ENCODE measurements at places on chromosomes 11 and 22.

DNA sequence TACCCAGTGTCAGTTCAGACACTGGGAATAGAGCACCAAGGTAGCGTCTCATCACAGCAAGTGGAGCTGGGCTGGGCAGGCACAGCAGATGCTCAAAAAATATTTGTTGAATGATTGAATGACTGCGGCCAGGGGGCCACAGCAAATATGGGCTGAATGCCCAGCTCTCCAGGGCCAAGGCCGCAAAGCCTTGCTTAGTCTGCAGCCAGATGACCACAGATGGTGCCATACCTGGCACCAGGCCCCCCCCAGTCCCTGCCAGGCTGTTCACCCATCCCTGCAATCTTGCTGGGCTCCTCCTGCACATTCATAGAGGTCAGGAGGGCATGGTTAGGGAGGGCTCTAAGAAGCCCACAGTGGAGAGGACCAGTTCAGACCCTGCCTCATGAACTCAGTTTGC is 32.9 kb downstream of the ZC3H7B start:
- no peak for DNase-seq
- no peaks in the 10 kb centered on the region for H3K27me3 ChIP-seq
- no peak overlapping the region for H3K27ac ChIP-seq
- peaks cover 50% of the 10 kb centered on the region for H3K36me3 ChIP-seq
- no peak overlapping the region for H3K4me3 ChIP-seq
- H3K4me1 ChIP-seq = no peaks in the 10 kb centered on the region

DNA sequence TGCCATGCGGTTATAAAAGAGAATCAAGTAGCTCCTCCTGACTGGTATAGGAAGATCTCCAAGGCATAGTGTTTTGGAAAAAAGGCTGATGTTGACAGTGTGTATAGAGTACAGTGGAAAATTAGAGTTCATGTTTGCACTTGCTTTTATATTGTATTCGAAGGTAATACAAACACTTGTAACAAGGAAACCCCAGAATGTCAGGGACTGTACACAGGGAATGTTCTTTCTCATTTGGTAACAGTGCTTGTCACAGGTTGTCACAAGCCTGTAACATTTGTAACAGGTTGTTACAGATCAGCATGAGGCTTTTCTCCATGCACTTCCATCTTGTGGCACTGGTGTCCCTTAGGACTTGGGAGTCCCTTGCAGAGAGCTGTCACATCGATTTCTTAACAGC is 64.0 kb downstream of the GRK3 start:
- H3K4me3 ChIP-seq = no peak overlapping the region
- H3K27me3 ChIP-seq = no peaks in the 10 kb centered on the region
- peaks cover 1% of the 10 kb centered on the region for H3K36me3 ChIP-seq
- DNase-seq = no peak
- H3K4me1 ChIP-seq = no peaks in the 10 kb centered on the region

DNA sequence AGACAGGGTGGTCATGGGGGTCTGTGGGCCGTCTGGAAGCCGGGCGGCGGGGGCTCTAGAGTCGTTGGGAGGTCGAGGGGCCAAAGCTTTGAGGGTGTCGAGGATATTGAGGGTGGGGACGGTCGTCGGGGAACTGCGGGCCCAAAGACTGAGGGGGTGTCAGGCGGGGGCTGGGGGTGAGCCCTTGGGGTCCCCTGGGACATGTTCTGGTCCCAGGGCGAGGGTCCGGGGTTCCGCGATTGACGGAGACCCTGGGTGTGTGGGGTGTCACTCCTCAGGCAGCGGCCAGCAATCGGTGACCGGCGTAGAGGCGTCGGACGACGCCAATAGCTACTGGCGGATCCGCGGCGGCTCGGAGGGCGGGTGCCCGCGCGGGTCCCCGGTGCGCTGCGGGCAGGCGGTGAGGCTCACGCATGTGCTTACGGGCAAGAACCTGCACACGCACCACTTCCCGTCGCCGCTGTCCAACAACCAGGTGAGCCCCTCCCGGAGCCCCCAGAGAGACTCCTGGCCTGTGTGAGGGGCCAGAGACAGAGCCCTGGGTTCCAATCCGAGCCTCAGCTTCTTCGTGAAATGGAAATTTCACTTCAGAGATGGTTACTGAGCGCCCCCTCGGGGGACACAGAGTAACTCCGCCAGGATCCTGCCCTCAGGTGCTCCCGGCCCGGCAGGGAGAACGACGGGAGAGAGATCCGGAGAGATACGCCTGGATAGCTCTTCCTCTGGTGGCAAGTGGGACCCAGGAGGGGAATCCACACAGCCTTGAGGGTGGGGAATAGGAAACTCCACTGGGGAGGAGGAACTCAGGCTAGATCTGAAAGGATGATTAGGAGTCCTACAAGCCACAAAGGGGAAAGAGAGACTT is 714 bp downstream of the SDF2L1 start:
- peaks cover 3% of the 10 kb centered on the region for H3K4me1 ChIP-seq
- H3K4me3 ChIP-seq = peak overlapping the region; percentile 68
- H3K27me3 ChIP-seq = no peaks in the 10 kb centered on the region
- no peaks in the 10 kb centered on the region for H3K36me3 ChIP-seq
- peak; percentile 43 for DNase-seq

GRCh38 chr11:128929468-128929867 is 13.2 kb downstream of the TP53AIP1 start:
- H3K4me1 ChIP-seq = no peaks in the 10 kb centered on the region
- H3K36me3 ChIP-seq = no peaks in the 10 kb centered on the region
- H3K4me3 ChIP-seq = no peak overlapping the region
- H3K27me3 ChIP-seq = no peaks in the 10 kb centered on the region
- DNase-seq = no peak

DNA sequence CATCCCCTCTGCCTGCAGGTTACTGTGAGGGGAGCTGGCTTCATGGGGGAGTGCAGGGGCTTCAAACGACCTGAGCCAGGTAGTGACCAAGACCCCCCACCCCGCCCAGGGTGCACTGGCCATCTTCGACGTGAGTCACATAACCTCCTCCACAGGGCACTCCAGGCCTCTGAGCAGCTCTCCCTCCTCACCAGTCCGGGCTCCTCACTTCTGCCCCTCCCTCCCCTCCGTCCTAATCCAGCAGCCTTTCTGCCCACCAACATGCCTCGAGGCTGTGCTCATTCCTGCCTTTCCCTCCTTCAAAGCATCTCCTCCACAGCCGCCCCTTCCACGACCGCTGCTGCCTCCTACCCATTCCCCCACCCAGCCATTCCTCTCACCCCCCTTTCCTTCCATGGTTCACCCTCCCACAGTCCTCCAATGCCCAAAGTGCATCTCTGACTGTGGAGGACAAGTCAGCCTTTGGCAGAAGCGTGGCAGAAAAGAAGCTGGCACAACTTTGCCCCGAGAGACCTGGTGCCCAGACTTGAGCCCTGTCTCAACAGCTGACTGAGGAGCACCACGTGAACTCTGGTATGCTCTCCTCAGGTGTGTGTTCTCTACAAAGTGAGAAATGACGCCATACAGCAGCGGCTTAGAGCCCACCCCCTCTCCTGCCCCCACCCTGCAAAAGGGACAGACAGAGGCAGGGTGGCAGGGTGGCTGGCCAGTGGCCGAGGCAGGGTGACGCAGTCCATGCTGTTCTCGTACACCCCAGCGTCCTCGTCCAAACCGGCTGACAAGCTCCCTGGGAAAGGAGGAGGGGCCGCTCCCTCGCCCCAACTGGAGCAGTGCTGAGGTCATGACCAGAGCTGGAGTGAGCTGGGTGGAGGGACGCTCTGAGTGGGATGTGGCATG is 30.4 kb downstream of the OPCML start:
- H3K4me1 ChIP-seq = peaks cover 11% of the 10 kb centered on the region
- DNase-seq = no peak
- no peak overlapping the region for H3K27ac ChIP-seq
- H3K27me3 ChIP-seq = peaks cover 4% of the 10 kb centered on the region
- H3K4me3 ChIP-seq = no peak overlapping the region

Data from lung (tissue), 17 donors.